ENCODE measurements at places on chromosomes 7 and 10.

- no peak for DNase-seq
Measured at GRCh38 chr7:20797042-20797461, 10.4 kb upstream of the SP8 start.

DNA sequence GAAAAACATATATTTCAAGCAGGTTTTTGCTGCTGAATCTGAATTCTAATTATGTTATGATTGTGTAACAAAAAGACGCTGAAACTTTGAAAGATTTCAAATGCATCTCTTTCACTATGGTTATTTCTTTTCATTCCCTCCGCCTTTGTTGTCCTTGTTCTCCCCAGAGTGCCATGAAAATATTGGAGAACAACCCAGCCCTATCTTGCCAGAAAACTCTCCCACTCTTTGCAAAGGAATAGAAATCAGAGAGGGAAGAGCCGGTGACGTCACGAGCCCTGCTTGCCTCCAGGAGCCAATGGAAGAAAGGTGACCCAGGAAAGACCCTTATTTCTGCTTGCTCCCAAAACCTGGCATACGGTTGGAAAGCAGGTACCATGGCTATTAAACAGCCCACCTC is 3.4 kb downstream of the GFRA1 start:
- DNase-seq, result no peak

GRCh38 chr7:70470746-70471145 is 661.2 kb upstream of the GALNT17 start:
- no peak for DNase-seq

DNA sequence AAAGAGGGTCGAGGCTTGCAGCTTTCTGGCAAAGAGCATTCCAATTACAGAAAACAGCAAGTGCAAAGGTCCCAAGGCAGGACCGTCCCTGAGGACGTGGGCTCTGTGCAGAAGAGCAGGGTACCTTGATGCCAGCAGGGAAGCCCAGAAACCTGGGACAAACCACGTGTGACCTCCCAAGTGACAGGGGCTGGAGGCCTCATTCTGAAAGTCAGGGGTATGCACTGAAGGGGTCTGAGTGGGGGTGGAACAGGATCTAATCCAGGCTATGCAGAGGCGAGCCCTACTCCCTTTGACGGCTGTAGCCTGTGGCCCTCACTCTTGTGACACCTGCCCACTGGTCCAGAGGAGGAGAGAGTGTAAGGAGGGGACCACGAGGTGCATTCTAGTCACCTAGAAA is 22.9 kb downstream of the TMEM273 start:
- no peak for DNase-seq

- DNase-seq, result no peak
Measured at GRCh38 chr10:43380610-43381222, 9.3 kb downstream of the FXYD4 start.

DNA sequence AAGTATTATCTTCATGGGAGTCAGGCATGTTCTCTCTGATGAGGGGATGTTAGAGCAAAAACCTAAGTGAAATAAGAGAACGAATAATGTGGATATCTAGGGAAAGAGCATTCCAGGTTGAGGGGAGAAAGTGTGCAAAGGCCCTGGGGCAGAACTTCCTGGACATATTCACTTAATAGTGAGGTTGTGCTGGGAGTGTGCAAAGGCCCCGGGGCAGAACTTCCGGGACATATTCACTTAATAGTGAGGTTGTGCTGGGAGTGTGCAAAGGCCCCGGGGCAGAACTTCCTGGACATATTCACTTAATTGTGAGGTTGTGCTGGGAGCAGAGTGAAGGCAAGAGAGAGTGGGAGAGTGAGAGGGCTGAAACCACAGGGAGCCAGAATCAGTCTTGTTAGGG is 11.8 kb downstream of the PON1 start:
- DNase-seq, result no peak
